ENCODE measurements at places on chromosomes 2 and 18.
A peak's percentile ranks its signal among the peaks of the same experiment; 100 is the strongest.

DNA sequence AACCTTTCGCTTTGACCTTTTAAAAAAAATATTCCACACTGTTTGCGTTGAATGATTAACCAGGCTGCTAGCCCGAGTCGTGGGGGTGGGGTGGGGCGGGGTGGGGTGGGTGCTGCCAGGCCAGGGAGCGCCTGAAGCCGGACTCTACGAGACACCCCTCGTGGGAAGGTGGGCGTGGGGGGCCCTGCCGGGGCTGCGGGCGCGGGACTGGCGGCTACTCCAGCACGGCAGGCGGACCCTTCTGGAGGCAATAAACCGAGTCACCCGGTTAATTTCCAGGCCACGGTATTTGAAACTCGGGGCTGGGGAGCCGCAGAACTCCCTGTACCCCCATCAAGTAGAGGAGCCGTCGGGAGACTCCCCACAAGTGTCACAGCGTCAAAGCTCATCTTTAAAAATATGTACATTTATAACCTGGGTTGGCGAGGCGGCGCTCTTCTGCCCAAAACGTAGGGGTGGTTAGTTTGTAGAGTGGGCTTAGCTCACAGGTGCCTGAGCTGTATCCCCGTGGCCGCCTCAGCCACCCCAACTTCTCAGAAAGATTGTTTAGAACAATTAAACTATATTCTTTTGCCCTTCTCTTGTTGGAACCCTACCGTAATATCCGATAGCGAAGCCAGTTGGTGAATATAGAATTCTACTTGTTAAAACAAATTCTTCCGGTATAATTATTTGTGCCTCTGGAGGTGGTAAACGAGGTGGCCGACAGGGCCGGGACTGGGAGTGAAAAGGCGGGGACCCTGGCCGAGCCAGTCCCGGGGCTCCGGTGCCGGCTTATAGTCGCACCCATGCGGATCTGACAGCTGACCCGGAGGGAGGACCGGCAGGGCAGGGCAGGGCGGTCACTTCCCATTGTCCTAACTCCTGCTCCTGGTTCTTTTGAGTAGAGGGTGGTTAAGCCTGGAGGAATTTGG, 1.4 kb downstream of the B3GNT2 start:
- DNase-seq: peak; percentile 68

DNA sequence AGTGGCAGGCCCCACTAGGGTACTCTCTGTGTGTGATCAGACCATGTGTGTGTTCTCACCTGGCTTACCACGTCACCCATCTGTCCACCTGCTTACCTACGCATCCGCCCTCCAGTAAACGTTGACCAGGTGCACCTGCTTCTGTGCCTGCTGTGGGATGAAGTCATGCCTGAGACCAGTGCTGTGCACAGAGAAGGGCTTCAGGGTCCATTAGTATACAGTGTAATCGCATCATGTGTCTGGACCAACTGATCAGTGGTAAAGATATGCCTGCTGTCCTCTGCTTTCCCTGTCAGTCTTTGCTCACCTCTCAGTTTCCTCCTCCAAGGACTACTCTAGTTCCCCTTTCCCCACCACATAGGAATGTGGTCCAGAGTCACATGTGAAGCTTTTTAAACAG, 109.3 kb downstream of the FHOD3 start:
- DNase-seq: no peak

DNA sequence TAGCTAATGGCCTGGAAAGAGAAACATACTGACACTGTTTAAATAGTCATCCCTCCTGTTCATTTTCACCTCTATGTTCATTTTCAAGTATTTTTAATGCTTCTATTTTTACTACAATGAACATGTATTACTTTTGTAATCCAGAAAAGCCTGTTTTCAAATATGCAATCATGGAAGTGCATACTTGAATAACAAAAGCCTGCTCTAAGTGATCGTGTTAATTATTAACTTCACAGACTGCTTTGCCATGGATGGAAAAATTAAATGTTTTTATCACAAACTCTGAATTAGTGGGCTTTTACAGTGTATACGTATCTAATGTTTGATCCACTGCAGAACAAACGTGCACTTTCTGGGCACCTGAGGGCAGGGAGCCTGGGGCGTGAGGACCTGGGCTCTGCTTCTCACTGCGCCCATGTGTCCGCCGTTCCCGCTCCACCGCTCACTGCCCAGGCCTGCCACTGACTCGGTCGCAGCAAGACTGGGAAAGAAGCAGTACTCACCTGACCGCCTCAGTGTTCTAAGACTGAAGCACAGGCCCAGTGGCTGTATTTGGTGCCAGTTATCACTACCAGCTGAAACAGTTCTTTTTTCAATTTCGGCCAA, 80.6 kb downstream of the UXS1 start:
- no peak for DNase-seq

DNA sequence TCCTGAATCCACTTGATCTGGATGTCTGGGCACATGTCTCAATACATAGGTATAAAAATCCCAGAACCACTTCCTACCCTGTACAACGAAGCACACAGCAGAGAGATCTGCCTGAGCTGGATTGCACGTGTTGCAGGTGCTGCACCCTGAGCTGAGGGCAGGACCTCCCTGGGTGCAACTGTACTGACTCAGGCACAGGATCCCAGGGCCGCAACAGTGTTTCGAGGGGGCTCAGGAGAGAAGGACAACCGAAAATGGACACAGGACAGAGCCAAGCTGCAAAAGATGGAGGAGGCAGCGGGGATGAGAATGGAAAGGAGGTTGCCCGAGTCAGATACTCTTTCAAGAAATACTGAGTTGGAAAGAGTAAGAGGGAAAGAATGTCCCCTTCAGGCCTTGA, 354.1 kb downstream of the EIPR1 start:
- DNase-seq: no peak

GRCh38 chr18:22971038-22971437, 37.9 kb downstream of the RBBP8 start:
- DNase-seq: peak; percentile 11

All from NB4 (cell line).